ENCODE measurements at places on chromosomes 6 and 20.
A peak's percentile ranks its signal among the peaks of the same experiment; 100 is the strongest.

DNA sequence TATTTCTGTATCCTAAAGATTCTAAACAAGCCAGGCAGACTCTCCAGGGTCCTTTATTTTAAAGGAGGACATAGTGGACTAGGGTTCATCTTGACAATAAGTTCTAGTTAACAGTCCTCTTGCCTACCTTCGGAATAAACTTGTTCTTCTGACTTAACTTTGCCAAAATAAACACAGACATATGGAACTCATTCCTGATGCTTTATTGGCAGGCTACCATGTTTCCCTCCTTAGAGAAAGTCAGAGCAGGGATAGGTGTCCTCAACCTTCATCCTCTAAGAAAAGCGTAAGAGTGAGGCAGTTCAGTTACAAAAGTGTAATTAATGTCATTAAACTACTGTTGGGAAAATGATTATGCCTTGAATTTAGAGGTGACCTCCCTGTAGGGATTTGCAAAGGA lies 46.9 kb upstream of the NRSN1 start:
- no peak for DNase-seq

DNA sequence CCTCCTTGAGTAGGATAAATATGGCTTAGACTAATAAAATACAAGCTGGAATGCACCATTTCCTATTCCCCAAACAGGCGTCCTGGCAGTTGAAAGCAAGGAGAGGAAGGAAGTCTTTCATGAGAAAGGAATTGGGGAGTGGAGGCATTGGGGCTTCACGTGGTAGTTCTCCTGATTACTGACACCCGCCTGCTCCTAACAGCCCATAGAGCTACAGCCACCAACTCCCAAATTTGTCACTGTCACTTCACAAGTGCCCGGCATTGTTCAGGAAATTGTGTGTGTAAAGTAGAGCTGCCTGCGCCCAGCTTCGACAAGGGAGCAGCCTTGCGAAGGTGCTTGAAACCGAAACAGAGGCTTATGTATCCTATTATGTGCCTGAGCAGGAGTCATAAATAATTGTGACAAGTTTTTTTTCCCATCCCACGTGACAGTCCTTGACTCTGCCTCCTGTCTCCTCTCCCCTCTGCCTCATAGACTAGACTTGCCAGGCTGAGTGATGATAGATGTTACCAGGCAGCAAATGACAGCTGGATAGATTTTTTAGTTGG lies 301.7 kb upstream of the ZFP64 start:
- no peak for DNase-seq

GRCh38 chr20:58714340-58714922 lies 21.8 kb downstream of the NPEPL1 start:
- DNase-seq: no peak

- DNase-seq: no peak
These were observed 54.9 kb upstream of the TULP4 start for GRCh38 chr6:158257425-158257759.

GRCh38 chr6:136501514-136501913 lies 48.7 kb downstream of the MAP7 start:
- DNase-seq: no peak

GRCh38 chr20:60804240-60804917 lies 447.7 kb upstream of the CDH4 start:
- no peak for DNase-seq

DNA sequence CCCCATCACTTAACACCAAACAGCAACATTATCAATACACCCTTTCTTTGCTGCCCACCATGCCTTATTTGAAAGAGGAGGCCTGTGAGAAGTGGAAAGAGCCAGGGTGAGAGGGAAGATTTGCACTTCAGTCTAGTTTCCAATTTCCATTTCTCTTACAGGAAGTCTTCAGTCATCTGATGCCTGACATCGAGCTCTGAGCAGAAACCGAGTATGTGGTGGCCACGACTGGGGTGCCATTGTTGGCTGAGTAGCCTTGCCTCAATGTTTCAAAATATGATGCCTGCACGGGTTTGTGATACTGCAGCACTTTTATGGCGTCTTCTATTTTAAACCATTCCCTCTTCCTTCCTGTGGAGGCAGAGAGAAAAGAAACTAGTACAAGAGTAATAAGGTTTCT lies 39.8 kb upstream of the SMIM29 start:
- DNase-seq: no peak

DNA sequence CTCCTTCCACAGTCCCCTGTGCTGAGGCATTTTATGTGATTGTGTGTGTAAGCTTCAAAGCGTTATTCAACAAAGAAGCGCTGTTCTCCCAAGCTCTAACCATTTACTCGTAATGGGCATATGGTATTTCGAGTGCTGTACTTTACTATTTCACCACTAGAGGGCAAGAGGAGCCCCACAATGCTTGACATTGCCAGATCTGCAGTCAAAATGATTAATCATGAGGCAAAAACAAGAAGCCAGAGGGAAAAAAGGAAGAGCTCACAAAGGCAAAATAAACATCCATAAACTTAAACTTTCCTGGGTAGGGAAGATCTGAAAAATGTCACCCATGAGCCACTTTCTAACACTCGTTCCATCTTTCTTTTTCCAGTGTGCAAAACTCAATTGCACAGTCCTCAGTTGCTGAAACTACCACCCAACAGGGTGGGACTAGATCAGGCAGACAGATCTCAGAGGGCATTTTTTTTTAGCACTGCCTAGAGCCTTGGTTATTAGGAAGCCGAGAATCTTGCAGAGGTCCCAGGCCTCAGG lies 215.0 kb upstream of the PLCB4 start:
- peak; percentile 27 for DNase-seq

DNA sequence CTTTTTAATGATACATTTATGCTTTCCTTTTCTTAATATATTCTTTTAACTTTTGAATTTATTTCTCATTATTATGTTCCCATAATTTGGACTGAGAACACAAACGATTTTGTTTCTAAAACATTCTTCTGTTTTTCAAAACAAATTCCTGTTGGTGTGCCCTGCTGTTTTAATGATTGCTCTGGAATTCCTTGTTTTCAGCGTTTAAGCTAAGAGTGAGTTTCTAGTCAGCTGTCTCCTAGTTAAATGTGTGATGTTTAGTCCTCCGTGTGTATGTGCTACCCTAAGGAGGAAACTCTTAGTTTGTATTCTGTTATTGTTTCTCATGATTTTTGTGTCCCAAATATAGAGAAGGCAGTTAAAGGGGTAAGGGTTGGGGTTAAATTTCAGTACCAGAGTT lies 306.1 kb upstream of the RGS17 start:
- no peak for DNase-seq

- DNase-seq: no peak
These were observed 10.6 kb downstream of the TAF11 start for GRCh38 chr6:34877259-34877658.

- DNase-seq: no peak
These were observed 364.6 kb downstream of the PREX1 start for GRCh38 chr20:48463096-48463720.

GRCh38 chr20:24102749-24103333 lies 114.3 kb upstream of the GGTLC1 start:
- no peak for DNase-seq

GRCh38 chr6:56772737-56773184 lies 130.1 kb upstream of the DST start:
- DNase-seq: no peak

GRCh38 chr6:25050356-25050755 lies 114.6 kb upstream of the RIPOR2 start:
- no peak for DNase-seq

DNA sequence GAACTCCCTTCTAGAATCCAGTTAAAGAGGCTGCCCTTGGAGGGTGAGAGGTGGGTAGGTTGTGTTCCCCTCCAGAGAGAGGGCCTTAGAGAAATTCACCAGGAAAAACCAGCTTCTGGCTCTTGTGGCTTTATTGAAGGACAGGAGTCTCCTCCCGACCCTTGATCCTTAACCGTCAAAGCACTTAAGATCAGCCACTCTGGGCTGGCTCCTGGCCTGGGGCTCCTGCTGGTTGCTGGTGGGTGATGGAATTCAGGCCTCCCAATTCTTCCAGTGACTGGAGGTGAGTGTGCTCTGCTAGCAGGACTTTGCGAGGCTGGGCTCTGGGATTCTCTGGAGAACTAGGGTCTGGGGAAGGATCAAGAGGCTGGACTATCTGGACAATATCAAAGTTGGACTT lies 75.6 kb upstream of the LGSN start:
- no peak for DNase-seq

- DNase-seq: no peak
These were observed 14.3 kb downstream of the PARD6B start for GRCh38 chr20:50745634-50746137.

GRCh38 chr6:47792216-47792733 lies 10.4 kb downstream of the OPN5 start:
- no peak for DNase-seq

All from hematopoietic multipotent progenitor cell treated with erythropoietin and hydrocortisone succinate and interleukin-3 and kit ligand, for 17 days (in vitro differentiated cells).